ENCODE measurements at places on chromosomes 13 and 19. TPM values are rescaled to one million over a fixed set of nuclear protein-coding genes. Genes with fewer than 3 reads are reported as not detected.

FSD1 gene
- 1.5 TPM for total RNA-seq

TTYH1 gene
- not detected for total RNA-seq

MTRF1 gene
- total RNA-seq, result 10.7 TPM

DAND5 gene
- total RNA-seq, result not detected

LMTK3 gene
- total RNA-seq, result 7.1 TPM

SPACA4 gene
- total RNA-seq, result 0.98 TPM

MTUS2 gene
- total RNA-seq, result 0.41 TPM

COL5A3 gene
- 9.6 TPM for total RNA-seq

SIGLEC10 gene
- total RNA-seq, result 12.6 TPM

PNMA8A gene
- total RNA-seq, result 1.8 TPM

TNNT1 gene
- 1.2 TPM for total RNA-seq

GRIK5 gene
- 0.29 TPM for total RNA-seq

PBX4 gene
- 3.4 TPM for total RNA-seq

- H3K27ac ChIP-seq, result no peak overlapping the region
- H3K27me3 ChIP-seq, result no peaks in the 10 kb centered on the region
- H3K4me3 ChIP-seq, result no peak overlapping the region
- no peaks in the 10 kb centered on the region for H3K4me1 ChIP-seq
- no peak for DNase-seq
- no peaks in the 10 kb centered on the region for H3K36me3 ChIP-seq
These were observed 435 bp downstream of the SBK3 start for GRCh38 chr19:55544776-55545439.

DNA sequence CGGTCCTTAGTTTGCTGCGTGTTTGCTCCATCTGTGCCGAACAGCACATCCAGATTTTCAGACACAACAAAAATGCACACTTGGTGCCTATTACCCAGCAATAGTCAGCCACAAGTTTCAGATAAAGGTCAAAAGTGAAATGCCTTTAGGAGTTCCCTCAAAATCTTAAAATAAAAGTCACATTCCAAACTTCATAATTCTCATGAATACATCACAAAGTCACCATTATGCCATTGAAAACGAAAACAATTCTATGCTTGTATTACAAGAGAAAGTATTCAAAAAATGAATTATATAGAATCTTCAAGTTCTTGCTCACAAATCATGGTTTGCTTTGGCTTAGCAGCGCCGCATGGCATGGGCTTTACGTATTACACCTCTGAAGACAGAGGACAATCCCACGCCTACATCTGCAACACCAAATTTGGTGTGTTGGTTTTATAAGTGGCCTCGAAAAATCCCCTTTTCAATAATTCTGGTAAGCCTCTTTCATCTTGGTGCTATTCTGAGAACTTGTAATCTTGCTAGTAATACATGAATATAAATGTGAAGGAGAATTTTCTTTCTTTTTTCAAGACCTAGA is 26.6 kb downstream of the COL4A1 start:
- no peak for DNase-seq
- H3K27me3 ChIP-seq, result no peaks in the 10 kb centered on the region
- H3K4me3 ChIP-seq, result no peak overlapping the region

DNA sequence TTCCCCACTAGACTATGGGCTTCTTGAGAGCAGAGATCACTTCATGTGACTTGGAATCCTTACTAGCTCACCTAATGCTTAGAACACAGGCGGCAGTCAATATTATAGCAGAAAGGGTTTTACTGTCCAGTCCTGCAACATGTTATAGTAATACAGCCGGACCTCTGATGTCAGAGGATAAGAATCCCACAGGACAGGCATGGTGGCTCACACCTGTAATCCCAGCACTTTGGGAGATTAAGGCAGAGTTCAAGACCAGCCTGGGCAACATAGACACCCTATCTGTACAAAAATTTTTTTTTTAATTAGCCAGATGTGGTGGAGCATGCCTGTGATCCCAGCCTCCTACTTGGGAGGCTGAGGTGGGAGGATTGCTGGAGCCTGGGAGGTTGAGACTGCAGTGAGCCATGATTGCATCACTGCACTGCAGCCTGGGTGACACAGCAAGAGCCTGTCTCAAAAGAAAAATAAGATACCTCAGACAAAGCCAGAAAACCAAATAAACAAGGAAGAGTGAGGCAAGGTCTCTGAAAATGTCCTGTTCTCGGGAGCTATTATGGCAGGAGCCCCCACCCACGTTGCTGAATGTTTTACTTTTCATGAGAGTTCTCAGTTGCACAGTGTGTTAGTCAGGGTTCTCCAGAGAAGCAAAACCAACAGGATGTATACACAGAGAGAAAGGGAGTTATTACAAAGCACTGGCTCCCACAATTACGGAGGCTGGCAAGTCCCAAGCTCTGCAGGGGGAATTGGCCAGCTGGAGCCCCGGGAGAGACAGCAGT is 100.8 kb downstream of the UBL3 start:
- H3K27me3 ChIP-seq, result no peaks in the 10 kb centered on the region
- H3K4me1 ChIP-seq, result no peaks in the 10 kb centered on the region
- no peak overlapping the region for H3K27ac ChIP-seq

GRCh38 chr13:31016342-31017325 is 84.2 kb downstream of the TEX26 start:
- H3K27ac ChIP-seq, result no peak overlapping the region
- no peak overlapping the region for H3K4me3 ChIP-seq
- no peaks in the 10 kb centered on the region for H3K27me3 ChIP-seq
- H3K4me1 ChIP-seq, result no peaks in the 10 kb centered on the region
- DNase-seq, result no peak

GRCh38 chr13:66805657-66806056 is 424.5 kb downstream of the PCDH9 start:
- no peak overlapping the region for H3K27ac ChIP-seq
- H3K4me1 ChIP-seq, result no peaks in the 10 kb centered on the region
- no peaks in the 10 kb centered on the region for H3K27me3 ChIP-seq
- H3K4me3 ChIP-seq, result no peak overlapping the region
- no peaks in the 10 kb centered on the region for H3K36me3 ChIP-seq

DNA sequence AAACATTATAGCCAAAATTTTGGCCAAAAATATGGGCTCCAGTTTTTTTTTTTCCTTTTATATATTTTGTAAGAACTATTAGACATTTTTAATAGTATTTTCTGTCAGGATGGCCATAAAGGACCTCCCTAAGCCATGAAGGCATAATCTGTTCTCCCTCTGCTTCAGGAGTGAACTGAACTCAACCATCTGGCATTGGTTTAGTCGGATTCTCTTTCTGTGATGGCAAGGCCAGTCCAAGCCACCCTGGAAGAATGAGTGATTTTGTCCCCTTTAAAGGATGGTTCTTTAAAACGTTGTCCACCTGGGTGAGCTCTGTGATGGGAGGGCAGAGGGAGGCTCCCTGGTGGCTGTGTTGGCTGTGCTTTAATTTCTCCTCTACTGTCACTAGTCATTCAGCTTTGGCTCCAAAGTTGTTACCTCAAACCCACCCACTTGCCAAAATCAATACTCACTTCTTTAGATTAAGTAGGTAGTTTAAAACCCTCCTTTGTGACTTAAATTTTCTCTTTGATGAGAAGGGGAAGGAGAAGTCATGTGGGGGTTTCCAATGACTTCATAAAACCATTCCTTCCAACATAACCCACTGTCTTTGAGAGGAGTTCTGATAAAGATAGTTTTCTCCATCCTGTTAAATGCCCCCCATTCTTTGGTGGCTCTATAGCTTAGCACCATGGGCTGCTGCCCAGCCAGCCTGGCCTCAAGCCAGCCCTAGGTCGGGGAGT is 4.4 kb downstream of the TNFRSF19 start:
- no peak overlapping the region for H3K27ac ChIP-seq
- DNase-seq, result no peak
- H3K4me3 ChIP-seq, result no peak overlapping the region
- H3K36me3 ChIP-seq, result no peaks in the 10 kb centered on the region
- peaks cover under 1% of the 10 kb centered on the region for H3K4me1 ChIP-seq

- H3K4me3 ChIP-seq, result no peak overlapping the region
- H3K36me3 ChIP-seq, result no peaks in the 10 kb centered on the region
- DNase-seq, result no peak
- H3K27ac ChIP-seq, result no peak overlapping the region
These were observed 393.5 kb downstream of the KLF12 start for GRCh38 chr13:73740666-73741065.

DNA sequence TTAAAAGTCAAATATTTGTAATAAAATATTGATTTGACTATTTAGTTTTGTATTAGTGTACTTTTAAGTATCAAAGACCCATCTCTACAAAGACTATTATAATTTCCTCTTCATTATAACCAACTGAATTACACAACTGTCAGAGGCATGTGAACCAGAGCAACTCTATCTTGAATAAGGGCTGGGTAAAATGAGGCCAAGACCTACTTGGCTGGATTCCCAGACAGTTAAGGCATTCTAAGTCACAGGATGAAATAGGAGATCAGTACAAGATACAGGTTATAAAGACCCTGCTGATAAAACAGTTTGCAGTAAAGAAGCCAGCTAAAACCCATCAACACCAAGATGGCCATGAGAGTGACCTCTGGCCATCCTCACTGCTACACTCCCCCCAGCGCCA is 36.2 kb upstream of the ATP12A start:
- H3K4me3 ChIP-seq, result no peak overlapping the region
- H3K4me1 ChIP-seq, result no peaks in the 10 kb centered on the region
- DNase-seq, result no peak
- no peaks in the 10 kb centered on the region for H3K36me3 ChIP-seq
- no peak overlapping the region for H3K27ac ChIP-seq
- no peaks in the 10 kb centered on the region for H3K27me3 ChIP-seq

DNA sequence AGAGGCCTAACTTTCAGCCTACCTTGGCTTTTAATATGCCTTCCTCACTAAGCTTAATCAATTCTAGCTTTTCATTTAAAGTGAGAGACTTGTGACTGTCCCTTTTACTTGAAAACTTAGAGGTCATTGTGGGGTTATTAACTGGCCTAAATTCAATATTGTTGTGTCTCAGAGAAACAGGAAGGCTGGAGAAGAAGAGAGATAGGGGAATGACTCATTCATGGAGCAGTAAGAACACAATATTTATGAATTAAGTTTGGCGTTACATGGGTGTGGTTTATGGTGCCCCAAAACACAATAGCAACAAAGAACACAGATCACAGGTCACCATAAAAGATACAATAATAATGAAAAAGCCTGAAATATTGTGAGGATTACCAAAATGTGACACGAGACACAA is 612.1 kb downstream of the TBC1D4 start:
- no peaks in the 10 kb centered on the region for H3K27me3 ChIP-seq
- H3K4me1 ChIP-seq, result no peaks in the 10 kb centered on the region
- no peak for DNase-seq
- no peak overlapping the region for H3K27ac ChIP-seq
- H3K4me3 ChIP-seq, result no peak overlapping the region
- H3K36me3 ChIP-seq, result no peaks in the 10 kb centered on the region

DNA sequence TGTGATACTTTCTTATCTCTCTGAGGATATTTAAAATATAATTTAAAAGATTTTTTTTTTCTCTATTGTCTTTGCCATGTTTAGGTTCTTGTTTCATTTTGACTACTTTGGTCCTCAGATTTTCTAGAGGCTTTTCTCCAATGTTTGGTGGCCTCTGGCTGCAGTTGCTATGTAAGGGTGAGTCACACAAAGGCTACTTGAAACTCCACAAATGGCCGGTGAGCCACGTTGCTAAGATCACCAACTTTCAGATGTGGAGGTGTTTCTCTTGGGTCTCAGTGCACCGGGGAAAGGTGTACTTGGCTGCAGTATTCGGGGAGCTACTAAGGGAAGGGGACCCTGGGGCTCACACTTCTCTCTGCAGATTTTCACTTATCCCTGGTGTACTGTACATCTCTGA is 248.1 kb downstream of the HS6ST3 start:
- H3K4me1 ChIP-seq, result no peaks in the 10 kb centered on the region
- no peaks in the 10 kb centered on the region for H3K36me3 ChIP-seq
- no peak overlapping the region for H3K27ac ChIP-seq
- DNase-seq, result no peak
- H3K27me3 ChIP-seq, result no peaks in the 10 kb centered on the region

- no peaks in the 10 kb centered on the region for H3K27me3 ChIP-seq
- H3K4me1 ChIP-seq, result no peaks in the 10 kb centered on the region
- no peak overlapping the region for H3K27ac ChIP-seq
- DNase-seq, result peak; percentile 87
These were observed 51.1 kb upstream of the ZNRF4 start for GRCh38 chr19:5403968-5404640.

- no peak overlapping the region for H3K4me3 ChIP-seq
- peak overlapping the region; percentile 45 for H3K27ac ChIP-seq
- peaks cover 5% of the 10 kb centered on the region for H3K4me1 ChIP-seq
- no peaks in the 10 kb centered on the region for H3K27me3 ChIP-seq
- peaks cover 96% of the 10 kb centered on the region for H3K36me3 ChIP-seq
These were observed 13.1 kb downstream of the DDX39A start for GRCh38 chr19:14405758-14406644.

DNA sequence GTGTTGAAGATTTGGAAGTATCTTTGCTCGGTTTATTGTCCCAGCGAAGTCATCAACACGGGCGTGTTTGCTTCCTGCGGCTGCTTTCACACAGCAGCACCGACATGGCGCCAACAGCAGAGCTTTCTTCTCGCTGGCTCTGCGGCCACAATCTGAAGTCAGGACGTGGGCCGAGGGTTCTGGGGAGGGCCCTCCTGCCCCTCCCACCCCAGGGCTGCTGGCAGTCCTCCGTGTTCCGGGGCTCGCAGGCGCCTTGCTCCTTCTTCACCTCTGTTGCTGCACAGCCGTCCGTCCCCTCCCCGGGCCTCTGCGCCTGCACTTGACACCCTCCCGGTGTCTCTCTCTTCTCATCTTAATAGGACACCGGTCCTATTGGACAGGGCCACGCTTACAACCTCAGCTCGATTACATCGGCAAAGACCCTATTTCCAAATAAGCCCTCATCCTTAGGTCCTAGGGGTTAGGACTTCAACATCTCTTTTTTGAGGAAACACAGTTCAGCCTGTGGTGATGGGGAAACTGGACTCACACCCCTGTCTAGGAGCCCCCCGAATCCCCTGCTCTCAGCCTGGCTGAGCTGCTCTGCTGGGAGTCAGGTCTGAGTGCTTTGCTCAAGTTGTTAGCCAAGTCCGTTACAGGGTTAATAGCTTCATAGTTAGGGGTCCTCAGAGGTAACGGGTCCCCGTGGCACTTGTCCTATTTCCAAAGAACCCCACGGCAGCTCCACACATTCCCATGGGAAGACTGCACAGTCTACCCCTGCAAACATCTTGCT is 2.7 kb upstream of the TEX29 start:
- H3K27me3 ChIP-seq, result no peaks in the 10 kb centered on the region
- no peak overlapping the region for H3K27ac ChIP-seq
- H3K4me3 ChIP-seq, result no peak overlapping the region
- no peaks in the 10 kb centered on the region for H3K4me1 ChIP-seq
- no peak for DNase-seq
- H3K36me3 ChIP-seq, result no peaks in the 10 kb centered on the region

- no peak overlapping the region for H3K4me3 ChIP-seq
- H3K36me3 ChIP-seq, result no peaks in the 10 kb centered on the region
- DNase-seq, result no peak
- no peak overlapping the region for H3K27ac ChIP-seq
- H3K4me1 ChIP-seq, result no peaks in the 10 kb centered on the region
These were observed 1690.7 kb downstream of the UQCRFS1 start for GRCh38 chr19:27522223-27522622.
